ENCODE measurements at places on chromosomes 16 and 17.

DNA sequence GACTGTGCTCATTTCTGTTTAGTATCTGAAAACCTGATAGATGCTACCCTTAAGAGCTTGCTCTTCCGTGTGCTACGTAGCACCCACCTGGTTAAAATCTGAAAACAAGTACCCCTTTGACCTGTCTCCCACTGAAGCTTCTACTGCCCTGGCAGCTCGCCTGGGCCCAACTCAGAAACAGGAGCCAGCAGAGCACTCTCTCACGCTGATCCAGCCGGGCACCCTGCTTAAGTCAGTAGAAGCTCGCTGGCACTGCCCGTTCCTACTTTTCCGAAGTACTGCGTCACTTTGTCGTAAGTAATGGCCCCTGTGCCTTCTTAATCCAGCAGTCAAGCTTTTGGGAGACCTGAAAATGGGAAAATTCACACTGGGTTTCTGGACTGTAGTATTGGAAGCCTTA, 18.9 kb downstream of the NTAN1 start:
- DNase-seq, result no peak

DNA sequence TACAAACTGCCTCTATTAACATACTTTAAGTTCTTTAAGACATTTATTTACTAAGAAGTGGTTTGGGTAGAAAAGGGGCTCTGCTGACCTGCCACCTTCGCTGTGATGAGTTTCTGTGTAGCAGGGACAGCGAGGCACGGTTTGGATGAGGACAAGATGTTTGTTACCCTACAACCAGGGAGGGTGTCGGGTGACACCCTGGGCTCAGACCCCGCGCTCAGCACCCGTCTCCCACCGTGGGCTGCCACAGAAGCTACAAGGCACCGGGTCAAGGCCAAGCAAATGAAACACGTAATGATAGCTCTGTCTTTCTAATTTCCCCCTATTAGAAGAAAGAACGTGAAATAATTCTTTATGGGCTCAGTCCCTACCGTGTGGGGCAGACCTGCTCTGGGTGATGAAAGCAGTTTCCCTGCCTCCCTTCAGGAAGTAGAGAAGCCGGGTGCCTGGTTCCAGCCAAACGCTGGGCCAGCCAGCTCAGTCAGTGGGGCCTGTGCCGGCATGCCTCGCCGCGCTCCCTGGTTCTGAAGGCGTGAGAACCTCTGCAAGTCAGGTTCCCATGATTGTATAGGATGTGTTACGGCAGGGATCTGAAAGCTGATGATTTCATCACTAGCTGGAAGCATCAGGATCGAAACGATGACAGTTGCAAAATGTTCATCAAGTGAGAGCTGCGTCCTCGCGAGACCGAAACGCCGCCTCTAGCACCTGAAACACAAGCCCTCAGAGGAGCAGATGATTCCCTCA, 3.9 kb downstream of the ZNF750 start:
- no peak for DNase-seq

GRCh38 chr17:46851029-46851741, at the start of gene WNT9B:
Gene WNT9B, plus strand, starts transcription at chr17:46851583. Its CDS starts 56 bp downstream, at chr17:46851639.
- peak; percentile 22 for DNase-seq

DNA sequence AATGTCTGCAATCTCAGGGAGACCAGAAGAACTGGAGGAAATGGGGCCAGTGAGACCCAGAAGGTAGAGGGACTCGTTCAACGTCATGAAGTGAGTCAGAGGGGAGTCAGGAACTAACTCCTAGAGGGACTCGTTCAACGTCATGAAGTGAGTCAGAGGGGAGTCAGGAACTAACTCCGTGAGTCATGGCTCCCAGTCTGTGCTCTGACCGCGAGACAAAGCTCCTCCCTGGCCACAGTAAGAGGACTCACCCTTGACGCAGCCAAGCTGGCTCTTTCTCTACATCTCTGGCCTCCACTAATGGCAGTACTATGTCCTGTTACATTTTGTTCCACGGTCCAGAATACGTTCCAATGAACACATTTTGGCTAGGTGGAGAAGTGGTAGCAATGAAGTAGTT, 902.5 kb downstream of the KCNJ2 start:
- DNase-seq, result no peak

- no peak for DNase-seq
Measured at GRCh38 chr17:81651692-81652091, 4.7 kb downstream of the PDE6G start.

DNA sequence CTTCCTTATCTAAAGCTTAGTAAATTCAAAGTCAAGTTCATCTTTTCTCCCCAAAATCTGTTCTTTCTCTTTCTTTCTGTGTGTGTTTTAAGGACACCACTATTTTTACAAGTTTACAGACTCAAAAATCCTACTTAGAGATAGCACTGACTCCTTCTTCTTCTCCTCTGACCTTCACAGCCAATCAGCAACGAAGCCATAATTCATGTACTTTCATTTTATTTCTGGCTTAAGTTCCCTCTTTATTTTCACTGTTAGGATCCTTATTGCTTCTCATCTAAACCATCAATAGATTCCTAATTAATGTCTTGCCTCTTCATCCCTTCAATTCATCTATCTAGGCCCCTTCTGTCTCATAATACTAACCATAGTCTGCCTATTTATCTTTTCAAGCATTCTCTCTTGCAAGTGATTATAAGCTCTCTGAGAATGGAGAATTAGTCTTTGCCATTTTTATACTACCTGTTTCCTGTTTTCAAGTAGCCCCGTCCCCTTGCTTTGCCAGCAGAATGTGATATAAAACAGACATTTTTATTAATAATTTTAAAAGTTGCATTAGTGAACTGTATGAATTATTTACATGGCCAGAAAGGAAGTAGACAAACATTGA, 27.0 kb downstream of the CDC27 start:
- no peak for DNase-seq

GRCh38 chr16:88511906-88512305, 58.3 kb upstream of the ZC3H18 start:
- no peak for DNase-seq

DNA sequence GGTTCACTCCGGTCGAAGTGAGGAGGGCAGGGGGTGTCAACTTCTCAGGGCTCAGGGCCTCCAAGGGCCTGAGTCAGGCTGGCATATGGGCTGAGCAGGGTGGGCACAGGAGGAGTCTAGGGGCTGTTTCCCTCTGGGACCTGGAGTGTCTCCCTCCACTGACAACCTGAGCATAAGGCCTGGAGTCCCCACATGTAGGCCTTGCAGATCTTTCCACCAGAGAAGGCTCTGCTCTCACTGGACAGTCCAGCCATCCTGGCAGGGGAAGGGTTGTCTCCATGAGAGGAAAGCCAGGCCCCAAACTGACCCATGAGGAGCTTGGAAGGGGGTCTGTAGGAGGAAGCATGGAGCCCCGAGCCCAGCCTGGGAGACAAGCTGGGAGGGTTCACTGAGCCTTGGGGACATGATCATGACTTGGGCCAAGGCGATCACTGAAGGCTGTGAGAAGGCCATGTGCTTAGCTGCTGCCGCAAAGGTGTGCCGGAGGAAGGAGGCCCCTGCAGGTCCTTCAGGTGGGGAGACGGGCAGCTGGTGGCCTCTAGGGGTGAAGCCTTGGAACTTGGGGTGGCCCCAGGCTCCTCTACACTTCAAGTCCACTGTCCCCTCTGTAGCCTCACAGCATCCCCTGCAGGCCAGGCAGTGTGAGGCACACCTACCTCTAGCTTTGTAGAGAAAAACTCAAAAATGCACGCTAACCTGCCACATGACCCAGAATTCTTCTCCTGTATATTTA, 9.9 kb downstream of the CMTM2 start:
- DNase-seq, result peak; percentile 68

DNA sequence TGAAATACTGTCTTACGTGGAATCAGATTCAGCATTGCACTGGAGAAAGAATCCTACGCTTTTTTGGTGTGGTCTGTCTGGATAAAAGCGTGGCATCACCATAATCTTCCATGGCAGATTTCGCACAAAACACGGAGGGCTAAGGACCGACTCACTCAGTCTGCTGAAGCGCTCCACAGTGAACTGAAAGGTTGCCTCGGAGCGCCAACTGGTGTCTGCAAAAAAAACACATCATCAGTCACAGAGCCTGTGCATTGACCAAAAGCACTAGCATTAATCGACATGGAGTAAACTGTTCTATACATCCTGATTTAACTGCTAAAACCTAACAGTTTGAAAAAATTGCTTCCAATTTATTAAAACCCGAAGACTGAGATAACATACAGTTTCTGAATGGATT, 40.5 kb downstream of the USP7 start:
- no peak for DNase-seq

DNA sequence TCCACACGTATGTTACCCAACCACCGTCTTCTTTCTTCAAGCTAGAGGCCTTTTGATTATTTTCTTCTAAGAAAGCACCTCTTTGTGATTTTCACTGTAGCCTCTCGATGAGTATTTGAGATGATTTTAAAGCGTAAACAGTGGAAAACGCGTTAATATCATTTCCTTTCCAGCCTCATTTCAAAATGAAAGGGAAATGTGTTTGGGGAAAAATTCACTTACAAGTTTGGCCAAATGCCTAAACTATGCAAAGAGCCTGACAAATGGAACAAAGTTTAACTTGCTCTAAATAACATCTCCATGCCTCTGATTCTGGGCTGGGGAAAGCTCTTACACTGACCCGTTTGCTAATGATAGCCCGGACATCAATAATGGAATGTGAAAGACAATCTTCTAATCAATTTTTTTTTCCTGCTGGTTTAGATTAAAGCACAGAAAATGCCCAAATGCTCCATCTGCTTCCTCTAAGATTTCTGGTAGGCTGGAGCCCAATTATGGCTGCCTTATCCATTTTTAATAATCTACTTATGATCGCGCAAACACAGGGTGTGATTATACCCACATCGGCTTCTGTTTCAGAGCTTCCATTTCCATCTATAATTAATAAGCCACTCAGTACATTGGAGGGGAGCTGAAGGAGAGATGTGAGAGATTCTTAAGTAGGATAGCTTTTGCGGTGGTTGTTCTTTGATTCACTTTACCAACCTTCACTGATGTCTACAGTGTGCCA, 43.5 kb downstream of the HS3ST2 start:
- DNase-seq, result no peak

DNA sequence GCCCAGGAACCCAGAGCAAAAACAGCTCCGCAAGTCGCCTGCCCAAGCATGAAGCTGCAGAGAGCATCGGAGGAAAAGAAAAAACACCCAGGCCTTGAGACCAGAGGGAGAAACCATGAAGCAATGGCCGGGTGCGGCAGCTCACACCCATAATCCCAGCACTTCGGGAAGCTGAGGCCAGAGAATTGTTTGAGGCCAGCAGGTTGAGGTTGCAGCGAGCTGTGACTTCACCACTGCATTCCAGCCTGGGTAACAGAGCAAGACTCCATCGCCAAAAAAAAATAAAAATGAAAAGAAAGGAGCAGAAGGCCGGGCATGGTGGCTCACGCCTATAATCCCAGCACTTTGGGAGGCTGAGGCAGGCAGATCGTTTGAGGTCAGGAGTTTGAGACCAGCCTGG, 40.3 kb downstream of the C16orf95 start:
- no peak for DNase-seq

DNA sequence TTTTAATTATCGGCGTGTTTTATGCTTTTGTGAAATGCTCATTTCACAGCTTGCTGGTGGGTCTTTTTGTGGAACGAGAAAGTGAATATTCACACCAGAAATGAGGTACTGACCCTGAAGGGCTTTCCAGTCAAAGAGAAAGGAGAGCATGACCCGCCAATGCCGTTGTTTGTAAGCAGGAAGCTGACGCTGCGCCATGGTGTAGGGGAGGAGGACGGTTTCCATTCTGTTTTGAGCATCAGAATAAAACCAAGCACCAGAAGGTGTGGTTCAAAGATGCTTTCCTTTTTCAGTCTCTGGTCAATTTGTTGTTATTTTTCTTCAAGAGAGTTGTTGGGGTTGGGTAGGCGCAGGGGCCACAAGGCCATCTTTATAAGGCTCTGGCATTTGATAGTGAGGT, 669.3 kb downstream of the WWOX start:
- no peak for DNase-seq

DNA sequence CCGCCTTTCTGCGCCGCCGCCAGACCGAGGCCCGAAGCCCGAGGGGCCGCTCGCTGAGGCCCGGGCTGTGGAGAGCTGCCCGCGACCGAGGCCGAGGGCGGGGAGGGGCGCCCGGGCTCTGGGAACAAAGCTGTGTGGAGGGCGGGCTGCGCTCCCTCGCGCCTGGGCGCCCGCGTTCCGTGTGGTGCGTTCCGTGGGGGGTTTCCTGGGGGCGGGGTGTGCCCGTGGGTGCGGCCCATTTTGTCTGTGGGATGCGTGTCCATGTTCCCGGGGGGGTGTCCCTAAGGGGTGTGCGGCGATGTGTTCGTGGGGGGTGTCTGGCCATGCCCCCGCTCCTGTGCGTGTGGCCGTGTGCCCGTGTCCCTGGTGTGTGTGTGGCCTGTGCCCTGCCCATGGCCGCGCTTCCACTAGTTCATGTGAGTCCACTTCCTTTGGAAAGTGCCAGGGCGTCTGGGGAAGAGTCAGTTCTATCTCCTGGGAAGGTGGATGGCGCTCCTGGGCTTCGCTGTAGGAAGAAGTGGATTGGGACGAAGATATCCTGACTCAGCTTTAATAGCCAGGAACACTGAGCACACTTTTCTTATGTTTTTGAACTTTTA, 520 bp downstream of the JPT2 start:
- DNase-seq, result peak; percentile 26

GRCh38 chr16:58503166-58503862, 3.4 kb downstream of the NDRG4 start:
- no peak for DNase-seq

GRCh38 chr17:45834471-45835396, 9.9 kb upstream of the SPPL2C start:
- DNase-seq, result no peak

GRCh38 chr16:66603537-66604375, 748 bp upstream of the CMTM3 start:
- DNase-seq, result peak; percentile 77

DNA sequence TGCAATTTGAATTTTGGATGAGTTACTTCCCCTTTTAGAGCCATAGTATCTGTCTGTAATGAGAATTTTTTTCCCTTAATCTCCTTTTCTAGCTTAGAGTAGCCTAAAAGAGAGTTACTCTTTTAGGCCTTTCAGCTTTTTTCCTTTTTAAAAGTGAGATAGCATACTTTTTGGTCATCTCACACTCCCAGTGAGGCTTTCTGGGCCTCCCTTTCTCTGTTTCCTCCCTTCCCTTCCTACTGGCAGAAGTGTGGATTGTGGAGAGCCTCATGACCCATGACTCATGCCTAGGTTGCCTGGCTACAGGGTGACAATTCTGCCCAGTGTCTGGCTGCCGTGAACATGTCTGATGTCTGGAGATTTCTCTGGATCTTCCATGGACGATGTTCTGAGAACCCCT, 15.2 kb downstream of the KRT23 start:
- no peak for DNase-seq

DNA sequence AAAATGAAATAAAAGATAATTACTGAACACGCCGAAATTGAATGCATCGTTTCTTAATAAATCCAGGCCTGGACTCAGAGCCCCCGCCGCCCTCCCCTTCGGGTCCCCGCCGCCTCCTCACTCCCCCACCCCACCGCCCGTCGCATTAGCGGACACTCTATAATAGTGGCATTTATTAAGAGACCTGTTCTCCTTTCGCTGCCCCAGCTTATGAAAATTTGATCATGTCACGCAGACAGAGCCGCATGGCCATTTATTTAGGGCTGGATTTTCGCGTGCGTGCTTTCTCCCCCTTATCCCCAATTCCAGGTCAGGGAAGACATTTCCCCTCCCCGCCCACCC, 6.3 kb upstream of the HOXB2 start:
- DNase-seq, result no peak

Measured in naive thymus-derived CD8-positive, alpha-beta T cell (primary cell).